NT2/D1 (cell line): ENCODE measurements at places on chromosomes 6 and 20.

- no peak for DNase-seq
Measured at GRCh38 chr6:138245751-138246150, 27.5 kb upstream of the PBOV1 start.

DNA sequence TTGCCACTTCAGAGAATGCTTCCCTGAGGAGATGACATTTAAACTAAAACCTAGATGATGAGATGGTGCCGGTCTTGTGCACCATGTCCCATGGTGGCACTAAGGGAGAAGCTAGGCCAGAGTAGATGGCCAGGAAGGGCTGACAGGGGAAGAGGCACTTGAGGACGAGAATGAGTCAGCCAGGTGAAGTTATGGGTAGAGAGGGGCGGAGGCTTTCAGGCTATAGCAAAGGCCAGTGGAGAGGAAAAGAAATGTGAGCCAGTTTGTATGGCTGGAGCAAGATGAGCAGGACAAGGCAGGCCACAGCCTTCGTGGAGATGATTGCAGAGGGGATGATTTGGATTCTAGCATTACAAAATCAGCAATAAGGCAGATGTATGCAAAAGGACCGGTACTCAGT lies 44.7 kb upstream of the ADGRF4 start:
- no peak for DNase-seq

DNA sequence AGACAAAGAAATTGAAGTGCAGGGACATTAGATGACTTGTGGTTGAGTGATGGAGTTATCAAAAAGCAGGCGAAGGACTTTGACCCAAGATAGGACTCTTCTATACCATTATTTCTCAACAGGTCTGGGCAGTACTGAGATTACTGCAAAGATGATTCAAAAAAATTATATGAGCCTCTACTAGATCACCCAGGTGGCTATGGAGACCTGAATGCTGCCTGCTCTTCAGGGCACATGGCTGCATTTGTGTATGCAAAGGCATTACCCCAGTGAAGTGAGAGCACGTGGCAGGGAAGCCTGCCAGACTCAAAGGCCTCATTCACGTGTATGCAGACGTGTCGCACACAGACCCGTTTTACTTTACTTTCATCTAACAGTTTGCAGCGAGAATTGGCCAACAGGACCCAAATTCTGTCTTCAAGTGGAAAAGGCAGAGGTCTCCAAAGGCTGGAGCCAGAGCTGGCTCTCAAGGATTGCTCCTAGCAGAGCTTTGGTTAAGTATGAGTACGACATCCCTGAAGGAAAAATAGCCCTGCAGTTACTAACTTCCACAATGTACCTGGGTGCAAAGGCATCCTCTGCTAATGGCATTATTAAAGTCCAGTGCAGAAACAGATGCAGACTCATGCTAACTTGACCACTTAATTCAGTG lies 113.8 kb upstream of the ARMC2 start:
- DNase-seq, result no peak

- DNase-seq, result no peak
Measured at GRCh38 chr6:87071683-87072082, 23.2 kb downstream of the CGA start.

DNA sequence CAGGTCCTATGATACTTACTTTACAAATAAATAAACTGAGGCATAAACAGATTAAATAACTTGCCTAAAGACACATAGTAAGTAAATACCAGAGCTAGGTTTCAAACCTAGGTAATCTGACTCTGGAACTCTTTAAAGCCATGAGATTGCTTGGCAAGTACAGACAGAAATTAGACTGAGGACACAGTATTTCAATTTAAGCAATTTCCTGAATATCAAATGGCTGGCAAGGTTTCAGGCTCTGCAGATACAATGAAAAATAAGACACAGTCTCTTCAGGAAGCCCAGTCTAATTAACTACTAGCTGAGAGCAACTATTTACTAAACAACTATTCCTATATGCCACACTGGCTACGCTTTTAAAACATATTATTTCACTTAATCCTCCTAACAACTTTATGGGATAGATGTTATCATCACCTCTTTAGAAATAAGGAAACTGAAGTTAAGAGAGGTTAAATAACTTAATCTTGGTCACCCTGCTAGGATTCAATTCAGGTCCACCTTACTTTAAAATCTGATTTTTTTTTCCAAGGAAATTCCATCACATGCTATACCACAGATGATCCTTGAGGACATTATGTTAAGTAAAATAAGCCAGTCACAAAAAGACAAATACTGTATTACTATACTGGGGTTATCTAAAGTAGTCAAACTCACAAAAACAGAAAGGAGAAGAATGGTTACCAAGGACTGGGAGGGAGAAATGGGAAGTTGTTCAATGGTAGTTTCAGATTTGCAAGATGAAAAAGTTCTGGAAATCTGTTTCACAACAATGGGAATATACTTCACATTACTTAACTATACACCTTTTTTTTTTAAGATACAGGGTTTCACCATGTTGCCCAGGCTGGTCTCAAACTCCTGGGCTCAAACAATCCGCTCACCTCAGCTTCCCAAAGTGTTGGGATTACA lies 4.1 kb downstream of the TRPC4AP start:
- no peak for DNase-seq

DNA sequence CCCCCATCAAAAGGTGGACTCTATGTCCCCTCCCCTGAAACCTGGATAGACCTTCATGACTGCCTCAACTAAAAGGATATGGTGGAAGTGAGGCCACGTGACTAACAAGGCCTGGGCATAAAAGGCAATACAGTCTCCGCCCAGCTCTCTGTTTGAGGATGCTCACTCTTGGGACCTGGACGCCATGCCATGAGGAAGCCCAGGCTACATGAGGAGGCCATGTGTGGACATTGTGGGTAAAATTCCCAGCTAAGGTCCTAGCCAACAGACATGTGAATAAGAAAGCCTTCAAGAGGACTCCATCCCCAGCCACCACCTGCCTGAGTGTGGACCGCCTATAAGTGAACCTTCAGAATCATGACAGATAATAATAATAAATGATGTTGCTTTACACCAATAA lies 7.2 kb upstream of the ZNF334 start:
- no peak for DNase-seq

DNA sequence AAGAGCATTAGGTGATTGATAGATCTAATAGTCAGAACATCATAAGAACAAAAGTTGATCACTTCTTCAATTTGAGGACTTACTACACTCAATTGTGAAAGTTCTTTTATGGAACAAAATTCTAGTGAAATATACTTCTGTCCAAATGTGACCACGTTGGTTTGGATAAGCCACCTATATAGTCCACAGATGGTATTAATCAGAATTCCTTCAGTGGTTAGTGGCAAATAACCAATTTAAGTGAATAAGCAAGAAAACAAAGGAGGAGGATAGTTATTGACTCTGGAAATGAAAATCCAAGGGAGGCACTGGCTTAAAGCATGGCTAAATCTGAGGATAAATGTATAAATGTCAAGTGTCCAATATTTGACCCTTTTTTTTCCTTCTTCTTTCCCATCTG lies 268.5 kb upstream of the MARCKS start:
- no peak for DNase-seq

GRCh38 chr6:130518588-130518987 lies 152.8 kb downstream of the TMEM200A start:
- no peak for DNase-seq

DNA sequence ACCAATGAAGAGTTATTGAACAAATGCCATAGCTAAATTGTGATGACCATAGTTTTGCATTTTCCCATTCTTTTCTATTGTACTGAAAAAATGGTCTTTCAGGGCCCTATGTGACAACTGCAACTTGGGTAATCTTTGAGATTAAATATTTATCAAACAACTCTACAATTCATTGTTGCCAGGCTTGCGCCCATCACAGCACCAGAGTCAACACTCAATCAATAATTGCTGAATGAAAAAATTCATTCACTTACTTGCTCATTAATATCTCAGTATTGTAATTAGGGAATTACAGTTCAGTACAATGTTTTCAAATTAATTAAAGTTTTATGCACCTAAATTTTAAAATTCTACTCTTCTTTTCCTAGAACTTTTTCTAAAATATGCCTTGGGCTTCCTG lies 7.7 kb upstream of the RALGAPA2 start:
- no peak for DNase-seq

DNA sequence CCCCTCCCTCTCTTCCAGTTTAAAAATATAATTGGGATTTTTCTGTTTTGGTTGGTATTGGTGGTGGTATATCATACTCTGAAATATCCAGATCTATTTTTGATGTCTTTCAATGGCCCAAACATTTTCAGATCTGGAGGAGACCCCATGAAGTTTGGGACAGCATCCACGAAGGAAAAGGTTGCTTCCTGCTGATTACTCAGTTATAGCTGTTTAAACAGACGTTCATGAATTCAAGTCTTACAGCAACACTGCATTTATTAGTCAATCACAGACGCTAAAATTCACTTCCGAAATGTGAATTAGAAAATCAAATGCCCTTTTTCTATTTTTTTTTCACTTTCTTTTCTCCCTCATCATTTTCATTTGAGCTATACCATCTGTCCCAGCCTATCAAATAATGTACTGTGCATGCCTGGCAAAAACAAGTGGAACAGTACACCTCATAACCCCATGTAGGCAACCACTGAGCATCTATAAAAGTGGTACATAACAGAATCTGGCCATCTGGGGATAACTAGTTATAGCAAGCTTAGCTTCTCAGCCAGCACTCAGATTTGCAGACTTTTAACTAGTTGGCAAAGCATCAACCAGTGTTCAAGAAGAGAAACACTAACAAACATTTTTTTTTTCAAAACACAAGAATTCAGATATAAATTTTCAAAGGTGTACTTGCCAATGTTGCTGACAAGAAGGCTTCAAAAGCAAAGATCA lies 124.5 kb downstream of the HIVEP2 start:
- DNase-seq, result no peak

GRCh38 chr6:14771016-14771415 lies 474.9 kb upstream of the JARID2 start:
- DNase-seq, result no peak

- DNase-seq, result peak; percentile 13
Measured at GRCh38 chr6:25788305-25788922, 33.9 kb downstream of the SLC17A4 start.

- no peak for DNase-seq
Measured at GRCh38 chr6:104896914-104897313, 37.2 kb upstream of the HACE1 start.

DNA sequence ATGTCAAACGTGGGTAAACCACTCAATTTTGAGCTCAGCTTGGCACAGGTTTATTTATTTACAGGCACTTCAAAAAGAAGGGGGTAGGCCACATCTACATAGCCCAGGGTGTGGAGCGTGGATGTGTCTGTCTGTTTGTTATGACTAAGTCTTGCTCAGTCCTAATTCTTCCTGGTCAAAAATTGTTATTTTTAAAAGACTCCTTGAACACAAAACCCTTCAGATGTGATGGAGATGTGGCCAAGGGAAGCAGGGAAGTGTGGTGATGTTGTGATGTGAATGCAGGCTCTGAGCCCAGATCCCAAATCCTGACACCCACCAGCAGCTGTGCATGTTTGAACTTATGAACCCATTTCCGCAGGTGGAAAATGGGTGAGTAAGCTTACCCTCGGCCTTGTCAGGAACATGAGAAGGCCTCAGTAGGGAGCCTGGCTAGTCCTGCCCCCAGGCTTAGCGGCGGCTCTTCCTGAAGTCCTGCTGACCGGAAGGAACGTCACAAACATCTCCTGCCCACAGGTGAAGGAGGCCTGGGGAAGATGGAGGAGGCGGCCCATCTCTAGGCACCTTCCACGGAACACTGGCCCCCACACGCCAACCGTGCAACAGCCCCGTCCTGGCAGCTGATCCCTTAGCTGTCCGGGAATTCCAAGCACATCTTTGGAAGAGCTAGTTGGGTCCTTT lies 119.7 kb downstream of the MYLK4 start:
- DNase-seq, result no peak

DNA sequence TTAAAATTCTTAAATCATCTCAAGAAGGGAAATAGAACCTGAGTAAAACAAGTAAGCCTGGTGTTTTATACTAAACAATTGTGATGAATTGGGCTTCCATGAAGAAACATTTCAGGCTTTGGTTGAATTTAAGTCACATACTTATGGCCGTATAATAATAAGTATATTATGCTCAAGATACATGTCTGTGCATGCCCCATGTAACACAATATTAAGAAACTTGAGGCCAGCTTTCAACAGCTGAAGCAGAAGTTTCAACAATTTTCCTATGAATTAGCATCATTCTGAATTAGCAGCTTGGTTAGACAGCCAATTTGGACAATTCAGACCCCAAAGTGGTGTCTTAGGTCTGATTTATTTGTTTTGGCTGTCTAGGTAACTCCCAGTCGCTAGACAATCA lies 243.7 kb downstream of the MYLK4 start:
- no peak for DNase-seq

DNA sequence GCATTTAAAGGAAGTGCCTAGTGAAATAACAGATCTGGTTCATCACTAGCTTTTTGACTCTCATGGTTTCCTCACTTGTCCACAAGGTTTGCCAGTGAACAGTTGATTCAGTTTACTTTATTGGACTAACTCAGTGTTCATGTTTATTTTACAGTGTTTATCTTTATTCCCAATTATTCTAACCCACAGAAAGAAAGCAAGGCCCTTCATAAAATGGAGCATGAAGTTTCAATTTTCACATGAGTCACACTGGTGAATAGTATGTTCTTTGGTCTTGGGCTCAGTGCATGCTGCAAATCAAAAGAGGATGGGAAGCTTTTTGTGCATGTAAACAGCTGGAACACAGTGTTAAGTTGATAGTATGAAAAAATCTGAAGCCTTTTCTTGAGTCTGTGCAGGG lies 217.6 kb upstream of the HDDC2 start:
- DNase-seq, result no peak

DNA sequence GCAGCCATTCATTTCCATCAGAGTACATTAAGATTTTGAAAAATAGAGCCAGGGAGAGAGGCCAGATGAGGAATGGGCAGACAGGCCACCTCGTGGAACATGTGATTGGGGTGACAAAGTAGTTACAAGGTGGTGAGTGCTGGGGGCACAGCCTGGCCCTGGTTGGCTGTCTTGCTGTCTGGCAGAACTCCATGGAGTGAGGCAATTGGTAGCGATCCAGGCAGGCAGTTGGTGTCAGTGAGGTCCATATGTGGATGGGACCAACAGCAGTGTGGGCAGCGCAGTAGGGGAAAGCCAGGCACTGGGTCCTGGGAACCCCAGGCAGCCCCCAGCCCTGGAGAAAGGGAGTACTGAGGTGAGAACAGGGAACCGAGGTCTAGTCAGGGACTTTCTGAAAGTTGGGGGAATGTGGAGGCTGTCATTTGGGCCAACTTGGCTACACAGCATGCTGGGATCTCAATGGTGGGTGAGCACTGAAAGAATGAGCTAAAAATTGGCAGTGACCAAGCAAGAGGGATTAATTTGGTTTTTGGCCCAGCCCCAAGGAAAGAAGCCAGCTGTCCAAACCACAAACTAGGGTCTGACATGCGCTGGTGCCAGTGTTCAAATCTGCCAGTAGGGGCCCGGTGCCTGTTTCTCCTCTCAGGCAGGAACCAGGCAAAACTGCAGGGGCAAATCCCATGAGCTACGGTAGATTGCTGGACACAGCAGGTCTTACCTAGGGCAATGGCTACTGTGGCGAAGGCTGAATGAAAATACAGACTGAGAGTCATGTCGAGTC lies 61.4 kb upstream of the E2F3 start:
- no peak for DNase-seq

DNA sequence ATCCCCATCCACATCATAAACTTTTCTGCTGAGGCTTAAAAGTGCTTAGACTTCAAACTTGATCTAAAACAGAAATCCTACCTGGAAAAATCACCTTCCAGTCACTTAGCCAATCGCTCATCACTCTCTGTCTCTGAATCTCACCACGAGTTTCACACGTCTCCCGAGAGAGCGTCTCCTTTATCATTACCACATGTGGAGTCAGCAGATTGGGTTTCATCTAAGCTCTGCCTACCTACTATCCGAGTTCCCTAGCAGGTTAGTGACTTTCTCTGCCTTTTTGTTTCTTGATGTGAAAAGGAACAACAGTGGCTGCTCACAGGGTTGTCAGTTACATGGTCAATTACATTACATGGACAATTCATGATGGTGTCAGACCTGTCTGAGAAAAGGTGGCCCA lies 286.2 kb downstream of the ESR1 start:
- DNase-seq, result no peak
